ENCODE measurements at places on chromosomes 6 and 20.

DNA sequence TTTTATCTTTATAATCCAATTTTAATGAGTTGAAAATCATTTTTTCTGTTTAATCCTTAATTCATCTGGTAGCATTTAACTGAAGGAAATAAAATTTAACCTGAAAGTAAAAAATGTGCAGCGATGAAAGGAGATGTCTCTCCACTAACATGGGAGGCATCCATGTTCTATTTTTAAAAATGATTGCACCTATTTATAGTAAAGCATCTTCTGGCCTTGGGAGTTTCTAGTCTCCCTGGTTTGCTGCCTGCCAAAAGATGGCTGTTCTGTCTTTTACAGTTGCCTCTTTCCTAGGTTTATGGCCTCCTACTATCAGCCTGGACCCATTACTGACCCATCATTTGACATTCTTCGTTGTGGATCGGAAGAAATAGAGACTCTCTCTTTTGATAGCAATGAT is 143.0 kb downstream of the B3GAT2 start:
- no peak for DNase-seq

DNA sequence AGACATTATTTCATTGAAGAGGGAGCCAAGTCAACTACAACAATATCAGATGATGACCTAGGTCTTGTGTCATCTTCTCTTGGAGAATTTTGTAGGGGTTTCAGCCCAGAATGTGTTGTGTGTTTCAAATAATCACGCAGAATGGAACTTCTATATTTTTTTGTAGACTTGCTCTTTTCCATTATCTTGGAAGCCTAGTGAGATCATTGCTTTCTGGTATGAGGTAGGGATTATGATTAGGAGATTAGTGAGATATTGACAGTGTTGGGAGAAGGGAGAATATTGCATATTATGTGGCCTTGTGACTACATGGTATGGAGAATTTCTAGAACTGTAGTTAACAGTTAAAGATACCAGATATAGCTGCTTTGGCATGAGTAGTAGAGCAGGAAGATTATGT is 423.6 kb upstream of the PLCB4 start:
- DNase-seq, result peak; percentile 25

DNA sequence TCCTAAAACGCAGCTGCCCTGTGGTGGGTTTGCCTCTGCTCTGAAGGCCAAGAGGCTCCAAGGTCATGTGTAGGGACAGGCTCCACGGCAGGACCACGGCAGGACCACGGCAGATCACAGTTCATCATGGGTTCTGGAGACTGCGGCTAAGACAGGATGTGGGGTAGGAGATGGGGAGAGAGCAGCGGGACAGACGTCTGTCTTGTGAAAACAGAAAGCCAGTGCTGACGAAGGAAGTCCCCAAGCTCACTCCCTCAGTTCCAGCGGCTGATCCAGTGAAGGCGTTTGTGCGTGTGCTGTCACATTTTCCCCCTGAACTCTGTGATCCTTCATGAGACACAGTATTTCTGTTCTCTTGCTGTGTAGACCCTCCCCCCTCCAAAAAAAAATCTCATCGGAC is 67.9 kb upstream of the PTGIS start:
- no peak for DNase-seq

- DNase-seq, result no peak
Observed at GRCh38 chr6:148138573-148138972, 204.1 kb upstream of the SASH1 start.

DNA sequence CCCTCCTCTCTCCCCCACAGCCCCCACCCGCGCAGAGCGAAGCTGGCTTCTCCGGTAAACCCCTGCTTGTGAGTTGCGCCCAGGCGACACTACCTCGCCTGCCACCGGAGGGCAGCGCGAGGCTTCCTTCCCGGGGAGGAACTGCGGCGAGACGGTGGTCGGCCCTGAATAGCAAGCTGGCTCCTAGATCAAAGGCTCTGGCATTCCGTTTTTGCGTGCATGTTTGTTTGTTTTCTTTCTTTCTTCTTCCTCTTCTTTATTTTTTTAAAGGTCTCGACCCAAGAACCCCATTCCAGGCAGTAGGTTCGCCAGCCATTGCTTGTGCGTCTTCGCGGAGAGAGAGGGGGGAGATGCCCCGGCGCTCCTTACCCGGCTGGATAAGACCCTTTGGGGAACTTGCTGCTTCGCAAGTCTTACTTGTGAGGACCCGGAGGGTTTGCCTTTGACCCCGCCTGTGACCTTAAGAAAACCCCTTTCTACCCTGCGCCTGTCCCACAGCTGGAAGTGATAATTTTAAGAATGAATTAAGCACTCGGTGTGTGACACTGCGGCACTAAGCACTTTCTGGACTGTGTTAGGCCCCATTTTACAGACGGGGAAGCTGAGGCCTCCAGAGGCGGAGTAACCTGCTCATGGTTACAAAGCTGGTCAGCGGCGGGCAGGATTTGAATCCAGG is 92.7 kb upstream of the SIRPA start:
- DNase-seq, result peak; percentile 47

DNA sequence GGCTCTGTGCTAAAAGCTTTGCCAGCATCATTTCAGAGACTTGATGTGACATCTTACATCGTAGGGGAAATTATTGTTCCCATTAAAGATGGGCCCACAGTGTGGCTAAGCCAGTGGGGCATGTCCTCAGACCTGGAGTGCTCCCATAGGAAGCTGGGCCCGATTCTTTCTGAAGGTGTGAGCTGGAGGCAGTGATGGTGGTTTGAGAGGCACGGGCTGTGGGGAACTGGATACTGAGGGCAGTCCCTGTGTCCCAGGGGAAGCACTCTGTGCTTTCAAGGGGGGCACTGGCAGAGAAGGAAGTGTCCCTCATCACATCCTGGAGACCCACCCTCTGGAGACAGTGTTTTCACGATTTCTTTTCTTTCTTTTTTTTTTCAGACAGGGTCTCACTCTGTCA is 8.6 kb upstream of the FAM110A start:
- DNase-seq, result no peak

GRCh38 chr6:101083533-101084175 is 202.5 kb upstream of the ASCC3 start:
- no peak for DNase-seq

GRCh38 chr6:134719286-134719685 is 230.6 kb downstream of the ALDH8A1 start:
- no peak for DNase-seq

GRCh38 chr6:15082708-15083107 is 163.2 kb upstream of the JARID2 start:
- no peak for DNase-seq

DNA sequence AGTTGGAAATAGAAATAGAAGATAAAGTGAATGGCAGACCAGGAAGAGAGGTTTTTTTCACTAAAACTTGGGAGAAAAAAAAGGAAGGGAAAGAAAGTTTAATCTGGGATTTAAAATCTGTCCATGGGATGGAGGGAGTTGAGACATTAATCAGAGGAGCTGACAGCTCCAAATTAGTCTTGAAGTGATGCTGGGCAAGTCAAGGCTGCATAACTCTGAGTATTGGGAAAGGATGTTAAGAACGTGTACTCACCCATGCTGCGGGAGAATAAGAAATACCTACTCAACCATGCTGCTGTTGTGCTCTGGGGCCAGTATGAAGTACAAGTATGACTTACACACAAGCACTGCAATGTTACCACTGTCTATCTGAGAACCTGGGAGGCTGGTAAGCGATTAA is 47.5 kb downstream of the SNRNP48 start:
- no peak for DNase-seq

GRCh38 chr6:131486608-131487007 is 86.4 kb upstream of the ARG1 start:
- DNase-seq, result no peak

DNA sequence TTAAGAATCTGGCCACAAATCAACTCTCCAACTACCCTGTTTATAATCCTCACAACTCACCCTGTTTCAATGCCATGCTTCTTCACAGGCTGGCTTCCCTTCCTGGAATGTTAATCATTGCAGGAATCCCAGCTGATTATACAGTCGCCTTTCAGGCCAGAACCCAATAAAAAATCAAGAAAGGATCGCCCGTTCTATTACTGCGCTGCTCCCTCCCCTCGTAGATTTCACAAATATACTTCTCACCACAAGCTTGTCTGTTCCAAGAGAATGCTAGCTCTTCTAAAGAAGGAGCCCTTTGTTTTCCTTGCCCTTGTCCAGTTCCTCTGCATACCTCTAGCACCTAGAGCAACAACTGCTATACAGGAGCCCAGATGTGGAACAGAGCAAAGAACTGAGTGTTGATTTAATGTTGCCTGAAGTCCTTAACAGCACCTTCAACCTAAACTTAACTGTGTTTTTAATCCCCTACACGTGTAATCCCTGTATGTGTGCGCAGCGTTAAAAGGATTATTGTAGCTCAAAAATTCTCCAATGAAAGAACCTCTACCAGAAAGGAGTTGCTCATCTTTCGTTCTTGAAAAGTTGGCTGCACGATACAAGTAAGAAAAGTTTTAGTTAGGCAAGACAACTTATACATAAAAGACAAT is 988 bp downstream of the ECHDC1 start:
- peak; percentile 22 for DNase-seq

DNA sequence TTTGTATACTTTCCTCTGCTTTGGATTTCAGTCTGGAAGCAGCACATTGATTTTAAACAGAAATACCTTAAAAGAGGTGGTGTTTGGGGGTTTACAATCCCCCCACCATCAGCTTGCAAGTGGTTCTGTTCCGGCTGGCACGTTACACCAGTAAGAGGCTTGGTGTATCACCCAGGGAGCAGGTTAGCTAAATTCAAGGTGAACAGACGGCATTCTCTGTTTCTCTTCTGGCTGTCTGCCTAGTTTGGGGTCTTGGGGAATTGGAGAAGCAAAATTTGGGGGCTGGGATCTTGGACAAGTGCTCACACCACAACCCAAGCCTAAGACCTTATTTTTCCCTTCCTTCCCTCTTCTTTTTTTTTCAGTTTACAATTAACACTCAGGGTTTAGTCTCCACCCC is 7.5 kb upstream of the APCDD1L start:
- no peak for DNase-seq

GRCh38 chr6:154886471-154886870 is 108.6 kb upstream of the TIAM2 start:
- no peak for DNase-seq

GRCh38 chr6:92114091-92114675 is 1305.2 kb downstream of the EPHA7 start:
- no peak for DNase-seq

DNA sequence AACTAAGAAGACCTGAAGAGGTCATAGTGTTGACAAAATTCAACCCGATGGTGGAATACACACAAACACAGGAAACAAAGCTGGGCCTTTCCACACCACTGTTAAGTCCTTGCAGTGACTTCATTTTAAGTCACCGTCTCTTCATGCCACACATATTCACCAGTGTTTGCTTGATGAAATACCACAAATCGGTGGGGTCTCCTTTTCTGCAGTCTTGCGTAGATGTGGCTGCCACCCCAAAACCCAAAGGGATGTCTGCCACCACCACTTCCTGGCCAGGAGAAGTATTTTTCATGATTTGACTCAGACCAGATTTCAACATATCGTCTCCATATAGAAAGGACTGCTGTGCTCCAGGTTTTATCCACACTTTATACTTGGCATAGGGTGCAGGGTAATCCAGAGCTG is 11.0 kb upstream of the COL10A1 start:
- DNase-seq, result no peak

DNA sequence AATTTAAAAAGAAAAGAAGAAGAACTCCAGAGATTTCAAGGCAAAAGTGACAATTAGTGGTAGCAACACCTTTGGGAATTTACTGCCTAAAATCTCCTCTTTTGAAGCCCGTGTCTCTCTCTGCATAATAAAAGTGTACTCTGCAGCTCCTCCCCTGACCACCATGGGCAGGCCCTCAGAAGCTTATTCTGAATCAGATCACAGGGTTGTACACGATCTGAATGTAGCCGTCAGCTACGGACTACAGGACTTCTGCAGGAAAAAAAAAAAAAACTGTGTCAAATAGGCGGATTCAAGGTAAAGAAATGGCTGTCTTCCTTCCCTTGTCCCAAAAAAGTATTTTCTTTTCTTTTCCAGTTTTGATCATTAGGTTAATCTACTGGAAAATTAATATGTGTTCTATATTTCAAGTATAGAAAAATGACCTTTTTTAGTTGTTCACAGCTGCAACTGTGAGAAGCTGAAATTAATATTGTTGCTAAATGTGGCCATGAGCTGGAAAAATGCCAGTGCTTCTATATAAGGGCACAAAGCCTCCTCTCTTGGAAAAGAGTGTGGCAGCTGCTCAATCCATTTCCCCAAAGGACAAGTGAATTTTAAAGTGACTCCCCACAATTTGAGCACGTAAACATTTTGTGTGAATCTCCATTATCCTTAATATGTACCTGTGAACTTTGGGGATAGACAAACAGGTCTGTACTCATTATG is 397.4 kb downstream of the C6orf118 start:
- DNase-seq, result peak; percentile 38

DNA sequence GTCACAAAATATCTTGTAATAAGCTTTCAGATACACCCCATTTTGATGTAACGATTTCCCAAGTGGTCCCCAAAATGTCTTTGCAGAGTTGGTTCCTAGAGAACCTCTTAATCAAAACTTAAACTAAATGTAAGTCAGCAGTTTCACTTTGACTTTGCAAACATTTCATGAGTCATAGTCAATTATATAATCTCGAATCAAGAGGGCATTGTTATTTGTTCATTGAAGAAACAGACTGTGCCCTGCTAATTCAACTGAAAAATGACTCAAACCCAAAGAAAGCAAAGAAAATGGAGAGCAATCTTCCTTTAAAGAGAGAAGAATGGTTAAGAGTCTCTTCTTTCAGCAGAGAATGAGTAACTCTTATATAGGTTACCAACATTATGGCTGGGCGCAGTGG is 58.3 kb downstream of the IPCEF1 start:
- DNase-seq, result no peak

GRCh38 chr6:1627827-1628560 is 18.3 kb downstream of the FOXC1 start:
- DNase-seq, result no peak

- DNase-seq, result no peak
Observed at GRCh38 chr6:148580442-148580841, 166.4 kb upstream of the UST start.

GRCh38 chr6:53829698-53830221 is 35.0 kb downstream of the LRRC1 start:
- DNase-seq, result no peak

- no peak for DNase-seq
Observed at GRCh38 chr6:149032599-149033405, 284.7 kb upstream of the TAB2 start.

DNA sequence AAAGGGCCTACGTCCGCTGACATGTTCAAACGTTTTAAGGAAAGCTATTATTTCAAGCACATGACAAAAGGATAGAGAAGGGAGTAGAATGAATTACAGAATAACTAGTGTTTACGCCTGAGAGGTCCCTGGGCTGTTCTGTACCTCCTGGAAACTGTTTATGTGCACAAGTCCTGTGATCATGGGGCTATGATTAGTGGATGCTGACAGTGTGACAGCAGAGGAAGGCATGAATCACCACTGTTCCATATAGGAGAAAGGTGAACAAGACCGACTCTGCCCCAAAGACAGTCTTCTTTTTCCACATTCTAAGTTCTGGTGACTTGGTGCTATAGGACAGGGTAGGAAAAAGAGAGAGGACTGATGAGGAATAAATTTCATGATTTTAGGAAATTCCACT is 249.2 kb upstream of the PRDM1 start:
- DNase-seq, result no peak

All from muscle of arm (tissue), 14 donors.